Thyroid gland (tissue), 4 donors: ENCODE measurements at places on chromosomes 13 and 19. TPM values are rescaled to one million over a fixed set of nuclear protein-coding genes. Genes with fewer than 3 reads are reported as not detected.

The ZNF429 gene
- 34.2 TPM for total RNA-seq

The KL gene
- 1.4 TPM for total RNA-seq

The NKPD1 gene
- total RNA-seq, result 1.3 TPM

The ANGPTL8 gene
- total RNA-seq, result not detected
